Fibroblast of lung (primary cell): ENCODE measurements at places on chromosomes 6 and 20. TPM values are rescaled to one million over a fixed set of nuclear protein-coding genes. Genes with fewer than 3 reads are reported as not detected.

The PI3 gene
- not detected in 2 replicates for total RNA-seq

- H3K27ac ChIP-seq = no peak overlapping the region
- H3K4me1 ChIP-seq = peaks cover 4% of the 10 kb centered on the region
- DNase-seq = no peak
- H3K4me3 ChIP-seq = no peak overlapping the region
Measured at GRCh38 chr6:144065213-144065660, 30.1 kb downstream of the SF3B5 start.

The DAAM2 gene
- total RNA-seq = 25.9 and 41.5 TPM in 2 replicates

GRCh38 chr20:3107464-3108025, 23.0 kb upstream of the AVP start:
- DNase-seq = no peak
- no peaks in the 10 kb centered on the region for H3K27me3 ChIP-seq
- no peak overlapping the region for H3K27ac ChIP-seq
- no peaks in the 10 kb centered on the region for H3K36me3 ChIP-seq

DNA sequence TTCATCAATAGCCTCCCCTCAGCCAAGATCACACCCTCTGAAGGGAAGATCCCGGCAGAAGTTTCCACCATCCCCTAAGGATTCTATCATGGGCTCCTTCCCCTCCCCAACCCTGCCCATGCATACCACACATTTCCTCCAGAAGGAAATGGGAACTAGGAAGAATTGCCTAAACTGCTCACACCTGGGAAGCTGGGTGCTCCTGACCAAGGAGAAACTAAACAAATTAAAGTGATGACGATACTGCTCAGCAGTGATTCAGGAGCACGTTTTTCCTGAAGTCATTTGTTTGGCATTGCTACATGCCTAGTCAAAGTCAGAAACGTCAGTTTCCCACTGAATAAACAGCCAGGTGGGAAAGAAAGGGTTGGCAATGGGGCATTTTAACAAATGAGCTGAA, 136.1 kb upstream of the CDYL start:
- no peak overlapping the region for H3K4me3 ChIP-seq
- no peaks in the 10 kb centered on the region for H3K36me3 ChIP-seq
- H3K4me1 ChIP-seq = no peaks in the 10 kb centered on the region
- H3K27ac ChIP-seq = no peak overlapping the region
- H3K27me3 ChIP-seq = no peaks in the 10 kb centered on the region
- peak; percentile 33 for DNase-seq
